ENCODE measurements at places on chromosomes 1 and 21. TPM values are rescaled to one million over a fixed set of nuclear protein-coding genes. Genes with fewer than 3 reads are reported as not detected.

Gene BNIPL
- 0.59 TPM for polyA plus RNA-seq

Gene UMODL1
- 0.05 TPM for polyA plus RNA-seq

Gene RHOU
- polyA plus RNA-seq: 0.64 TPM

Gene GPR52
- not detected for polyA plus RNA-seq

Gene AADACL3
- polyA plus RNA-seq: 0.30 TPM

Gene UBXN10
- polyA plus RNA-seq: 0.27 TPM

Gene ADCY10
- polyA plus RNA-seq: not detected

Gene LRRC8B
- 7.5 TPM for polyA plus RNA-seq

Gene CFHR4
- polyA plus RNA-seq: not detected

Gene ATP6V1G3
- not detected for polyA plus RNA-seq

Gene SPATA21
- not detected for polyA plus RNA-seq

Gene ADGRB2
- 8.0 TPM for polyA plus RNA-seq

Gene MTF2
- 133 TPM for polyA plus RNA-seq

Gene CHAF1B
- polyA plus RNA-seq: 9.0 TPM

Gene OPN3
- polyA plus RNA-seq: 21.1 TPM

Gene CYP4A11
- polyA plus RNA-seq: not detected

Gene HSPA6
- 0.09 TPM for polyA plus RNA-seq

Gene TMEM269
- polyA plus RNA-seq: 0.28 TPM

Gene PER3
- 6.1 TPM for polyA plus RNA-seq

Gene VPS45
- 17.5 TPM for polyA plus RNA-seq

Gene JAM2
- 12.2 TPM for polyA plus RNA-seq

Gene SPRR2G
- polyA plus RNA-seq: not detected

Gene BCAN
- polyA plus RNA-seq: 2.3 TPM

Gene OR6N1
- polyA plus RNA-seq: not detected

Gene PTPN7
- polyA plus RNA-seq: 0.33 TPM

Gene ORC1
- polyA plus RNA-seq: 15.1 TPM

Gene DISP3
- polyA plus RNA-seq: 3.9 TPM

Gene FBLIM1
- 41.7 TPM for polyA plus RNA-seq

Gene CDC14A
- polyA plus RNA-seq: 10.5 TPM

Gene IGSF5
- polyA plus RNA-seq: 4.4 TPM

Gene IBA57
- polyA plus RNA-seq: 1.1 TPM

Gene TTC39A
- 2.3 TPM for polyA plus RNA-seq

Gene SMAP2
- polyA plus RNA-seq: 2.9 TPM

Gene TRIM46
- 7.4 TPM for polyA plus RNA-seq

Gene CD5L
- not detected for polyA plus RNA-seq

Gene CDK18
- polyA plus RNA-seq: 17.3 TPM

Gene ESPN
- 13.5 TPM for polyA plus RNA-seq

Gene C1orf167
- polyA plus RNA-seq: 2.2 TPM

Gene TRIM45
- polyA plus RNA-seq: 7.9 TPM

Gene LCE2A
- polyA plus RNA-seq: not detected

Gene TTC34
- 0.08 TPM for polyA plus RNA-seq

Gene ELOA
- polyA plus RNA-seq: 55.7 TPM

Gene OR2L5
- polyA plus RNA-seq: not detected

Gene TNFSF4
- 0.52 TPM for polyA plus RNA-seq

Gene CYYR1
- polyA plus RNA-seq: 25.1 TPM

Gene RAB3B
- polyA plus RNA-seq: 18.3 TPM

Gene AK5
- polyA plus RNA-seq: 12.2 TPM

Measured in GM23338 (cell line).